ENCODE measurements at places on chromosomes 7 and 10. TPM values are rescaled to one million over a fixed set of nuclear protein-coding genes. Genes with fewer than 3 reads are reported as not detected.

Gene BLNK
- total RNA-seq, result not detected

Gene SCIN
- 0.63 TPM for total RNA-seq

Gene IFIT1
- 46.0 TPM for total RNA-seq

Gene GDF2
- total RNA-seq, result not detected

Gene WASHC2C
- 28.7 TPM for total RNA-seq

Gene HIP1
- total RNA-seq, result 17.8 TPM

Gene IDI2
- total RNA-seq, result not detected

Gene OIT3
- not detected for total RNA-seq

Gene TMEM225B
- total RNA-seq, result 0.19 TPM

Gene C10orf62
- total RNA-seq, result not detected

Gene FEZF1
- not detected for total RNA-seq

Gene AS3MT
- 4.5 TPM for total RNA-seq

Gene PTN
- total RNA-seq, result 1.8 TPM

Gene ANKRD61
- total RNA-seq, result not detected

Gene BBIP1
- 28.9 TPM for total RNA-seq

Gene MKX
- total RNA-seq, result 84.0 TPM

Gene TMEM130
- 12.1 TPM for total RNA-seq

Gene GJC3
- not detected for total RNA-seq

Gene NME8
- total RNA-seq, result not detected

Gene STAG3
- 0.46 TPM for total RNA-seq

Gene SPOCK2
- total RNA-seq, result not detected

Gene KCNK18
- total RNA-seq, result not detected

Gene LMBR1
- total RNA-seq, result 32.5 TPM

Gene ZNF804B
- total RNA-seq, result not detected

Gene HOXA13
- total RNA-seq, result 12.2 TPM

Gene LIPK
- total RNA-seq, result not detected

Gene CPXM2
- total RNA-seq, result not detected

Gene OR6B1
- not detected for total RNA-seq

Gene CLRN3
- not detected for total RNA-seq

Gene PTEN
- 58.7 TPM for total RNA-seq

Gene ANKRD1
- total RNA-seq, result 5.5 TPM

Gene OR9A2
- not detected for total RNA-seq

Gene STRIP2
- total RNA-seq, result 2.1 TPM

Gene FZD8
- 0.68 TPM for total RNA-seq

Gene PPIF
- total RNA-seq, result 102 TPM

Gene KCNIP2
- 0.99 TPM for total RNA-seq

Gene CPA1
- total RNA-seq, result not detected

Gene PLPP4
- 17.0 TPM for total RNA-seq

Gene ITGA8
- not detected for total RNA-seq

Gene TRIP6
- total RNA-seq, result 140 TPM

Gene CALHM1
- not detected for total RNA-seq
